Naive B cell (primary cell): ENCODE measurements at places on chromosomes 7 and 10. TPM values are rescaled to one million over a fixed set of nuclear protein-coding genes. Genes with fewer than 3 reads are reported as not detected.

DNA sequence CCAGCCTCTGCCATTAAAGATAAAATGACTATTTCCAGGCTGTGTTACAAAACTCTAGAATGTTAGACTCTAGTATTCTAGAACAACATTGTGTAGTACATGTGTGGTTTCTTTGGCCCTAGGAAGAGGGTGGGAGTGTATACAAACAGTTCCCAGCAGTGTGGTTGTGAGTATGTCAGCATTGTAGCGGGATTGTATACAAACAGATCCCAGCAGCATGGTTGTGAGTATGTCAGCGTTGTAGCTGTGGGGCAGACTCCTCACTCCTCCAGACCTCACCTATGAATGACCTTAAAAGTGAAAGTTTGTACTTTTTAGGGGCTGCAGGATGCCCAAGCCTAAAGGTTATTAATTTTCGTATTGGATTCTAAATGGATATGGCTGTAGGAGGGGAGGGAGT, 6.9 kb upstream of the ACSL5 start:
- no peak for DNase-seq

DNA sequence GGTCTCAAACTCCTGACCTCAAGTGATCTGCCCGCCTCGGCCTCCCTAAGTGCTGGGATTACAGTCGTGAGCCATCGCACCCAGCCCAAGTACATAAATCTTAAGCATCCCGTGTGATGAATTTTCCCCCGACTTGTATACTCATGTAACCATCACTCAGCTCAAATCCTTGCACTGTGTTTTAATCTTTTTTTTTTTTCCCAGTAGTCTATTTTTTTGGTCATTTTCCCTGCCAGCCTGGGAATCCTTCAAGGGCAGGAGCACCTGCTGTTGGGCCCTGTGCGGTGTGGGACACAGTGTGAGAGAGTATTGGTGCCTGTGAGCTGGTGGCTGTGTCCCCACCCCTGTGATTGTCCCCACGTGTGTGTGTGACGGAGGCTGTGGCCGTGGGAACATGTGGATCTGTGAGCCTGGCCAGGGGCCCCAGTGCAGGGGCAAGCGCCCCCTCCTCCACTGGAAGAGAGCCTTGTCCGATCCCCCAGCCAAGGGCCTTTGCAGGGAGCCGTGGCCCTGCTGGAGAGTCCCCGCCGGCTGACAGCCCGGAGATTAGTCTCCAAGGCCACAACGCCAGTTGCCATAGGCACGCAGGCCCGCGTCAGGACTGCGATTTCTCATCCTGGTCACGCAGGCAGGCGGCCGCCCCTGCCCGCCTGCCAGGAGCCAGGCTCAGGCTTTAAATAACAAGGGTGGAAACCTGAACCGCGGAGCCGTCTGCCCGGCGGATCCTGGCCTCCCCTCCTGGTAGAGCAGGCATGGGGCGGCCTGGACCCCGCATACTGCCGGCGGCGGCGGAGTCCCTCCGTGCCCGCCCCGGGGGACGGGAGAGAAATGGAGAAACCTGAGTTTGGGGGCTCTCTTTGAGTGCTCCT, 26.5 kb downstream of the GTF2IRD1 start:
- no peak for DNase-seq

GRCh38 chr10:70396140-70396539, 7.8 kb upstream of the EIF4EBP2 start:
- no peak for DNase-seq

DNA sequence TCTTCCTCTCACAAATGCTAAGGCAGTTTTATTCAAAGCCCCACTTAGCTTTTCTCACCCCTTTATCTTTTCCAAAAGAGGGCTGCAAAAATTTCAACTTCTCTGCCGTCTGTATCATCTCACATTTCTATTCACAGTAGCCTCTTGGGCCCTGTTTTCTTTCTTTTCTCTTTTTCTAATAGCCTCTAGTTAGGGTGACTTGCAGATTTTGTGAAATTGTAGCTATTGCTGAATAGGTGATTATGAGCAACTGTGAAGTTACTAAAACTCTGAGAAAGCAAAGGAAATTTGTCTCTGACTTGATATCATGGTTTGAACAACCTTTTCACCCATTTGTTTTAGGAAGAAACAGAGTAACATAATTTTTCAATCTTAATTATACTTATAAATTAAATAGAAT, 29.2 kb downstream of the EXOC4 start:
- DNase-seq, result no peak

- no peak for DNase-seq
These were observed 47.9 kb upstream of the STK17A start for GRCh38 chr7:43535031-43535451.

DNA sequence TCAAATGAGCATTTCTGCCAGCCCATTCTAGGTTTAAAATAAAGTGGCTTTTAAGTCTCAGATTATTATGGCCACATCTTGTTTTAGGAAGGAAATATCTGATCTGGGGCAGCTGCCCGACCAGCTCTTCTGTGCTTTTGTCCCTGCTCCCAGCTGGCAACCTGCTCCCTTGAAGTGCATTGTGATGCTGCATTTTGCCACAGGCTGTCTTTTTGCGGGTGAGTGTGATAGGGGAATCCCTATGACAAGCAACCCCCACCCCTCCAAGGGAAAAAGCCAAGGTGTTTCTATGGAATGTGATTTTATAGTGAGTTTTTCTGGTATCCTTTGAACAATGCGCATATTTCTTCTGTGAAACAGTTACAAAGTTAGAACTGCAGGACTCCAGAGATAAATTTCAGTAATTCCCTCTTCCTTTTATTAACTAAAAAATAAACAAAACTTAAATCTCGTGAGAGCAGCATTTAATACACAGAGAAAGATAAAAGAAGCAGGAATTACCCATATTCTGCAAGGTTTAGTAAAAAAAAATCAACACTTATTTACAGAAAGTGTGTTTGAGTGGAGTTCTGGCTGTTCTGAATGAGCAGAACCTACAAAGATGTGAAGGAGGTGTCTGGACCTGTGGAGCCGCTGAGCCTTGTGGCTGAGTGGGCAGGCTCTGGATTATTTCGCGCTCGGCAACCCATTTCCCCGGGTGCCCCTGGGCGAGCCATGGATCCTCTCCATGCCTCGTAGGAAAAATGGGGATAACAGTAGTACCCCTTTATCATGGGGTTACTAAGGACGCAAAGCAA, 10.1 kb upstream of the HPS1 start:
- DNase-seq, result no peak

GRCh38 chr7:24842029-24842428, 84.8 kb upstream of the GSDME start:
- no peak for DNase-seq

DNA sequence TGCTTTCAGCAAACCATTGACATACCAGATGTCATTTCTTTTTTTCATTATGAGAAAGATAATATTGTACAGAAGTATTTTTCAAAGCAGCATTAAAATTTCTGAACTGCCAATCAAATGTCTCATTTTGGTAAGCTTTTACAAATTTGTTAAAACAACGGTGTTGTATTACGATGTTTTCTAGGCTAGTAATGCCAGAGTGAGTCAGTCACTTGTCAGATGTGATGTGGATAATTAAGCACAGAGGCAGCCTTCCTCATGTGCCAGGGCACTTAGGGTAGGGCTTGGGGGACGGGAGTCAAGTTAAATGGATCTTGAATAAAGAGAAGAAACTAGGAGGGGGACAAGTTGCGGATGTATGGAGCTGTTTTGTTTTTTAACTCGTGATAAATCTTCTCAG, 10.1 kb downstream of the PSTK start:
- DNase-seq, result no peak

GRCh38 chr10:19904202-19904661, 88.0 kb downstream of the PLXDC2 start:
- no peak for DNase-seq

DNA sequence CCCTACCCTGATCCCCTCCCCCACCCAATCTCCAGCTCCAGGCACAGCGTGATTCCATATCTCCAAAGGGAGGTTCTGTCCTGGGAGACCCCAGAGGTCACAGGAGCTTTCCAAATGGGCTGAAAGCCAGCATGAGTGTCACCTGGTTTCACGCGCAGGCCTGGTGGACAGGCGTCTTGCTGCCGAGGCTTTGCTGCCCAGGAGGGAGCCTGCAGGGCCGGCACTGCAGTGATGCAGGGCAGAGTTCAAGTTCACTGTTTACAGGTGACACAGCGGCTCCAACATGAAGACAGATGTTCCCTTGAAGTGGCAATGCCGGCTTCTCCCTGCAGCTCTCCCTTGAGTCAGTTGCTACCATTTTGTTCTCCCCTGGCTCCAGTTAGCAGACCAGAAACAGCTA, 104.3 kb downstream of the TCERG1L start:
- DNase-seq, result no peak

DNA sequence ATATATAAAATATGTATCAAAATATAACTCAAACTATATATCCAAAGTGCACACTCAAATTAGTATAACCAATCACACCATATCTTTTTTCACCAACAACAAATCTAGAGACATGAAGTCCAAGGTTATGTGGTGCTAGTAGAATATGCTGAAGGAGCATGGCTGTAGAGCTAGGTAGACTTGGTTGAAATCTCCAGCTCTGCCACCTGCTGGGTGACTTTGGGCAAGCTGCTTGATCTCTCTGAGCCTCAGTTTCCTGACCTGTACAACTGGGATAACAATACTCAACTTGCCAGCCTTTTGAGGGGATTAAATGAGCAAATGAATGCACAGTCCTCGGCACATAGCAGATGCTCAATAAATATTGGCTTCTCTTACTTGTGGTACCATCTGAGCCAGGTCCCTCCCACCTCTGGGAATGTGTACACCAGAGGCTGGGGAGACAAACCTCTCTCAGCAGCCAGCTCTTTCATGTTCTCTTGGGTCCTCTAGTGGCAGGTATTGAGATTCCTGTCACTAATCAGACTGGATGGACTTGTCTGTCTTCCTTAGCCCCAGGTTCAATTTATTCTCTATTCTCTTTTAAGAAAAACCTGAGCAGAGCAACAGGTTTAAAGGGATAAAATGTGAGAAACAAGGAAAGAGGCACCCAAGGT, 94.3 kb upstream of the PDE1C start:
- no peak for DNase-seq

GRCh38 chr7:36440880-36441279, 51.2 kb downstream of the ANLN start:
- DNase-seq, result no peak

GRCh38 chr7:6165521-6166320, 106.7 kb downstream of the CYTH3 start:
- no peak for DNase-seq

GRCh38 chr10:75103881-75104686, 7.4 kb upstream of the SAMD8 start:
- DNase-seq, result no peak

DNA sequence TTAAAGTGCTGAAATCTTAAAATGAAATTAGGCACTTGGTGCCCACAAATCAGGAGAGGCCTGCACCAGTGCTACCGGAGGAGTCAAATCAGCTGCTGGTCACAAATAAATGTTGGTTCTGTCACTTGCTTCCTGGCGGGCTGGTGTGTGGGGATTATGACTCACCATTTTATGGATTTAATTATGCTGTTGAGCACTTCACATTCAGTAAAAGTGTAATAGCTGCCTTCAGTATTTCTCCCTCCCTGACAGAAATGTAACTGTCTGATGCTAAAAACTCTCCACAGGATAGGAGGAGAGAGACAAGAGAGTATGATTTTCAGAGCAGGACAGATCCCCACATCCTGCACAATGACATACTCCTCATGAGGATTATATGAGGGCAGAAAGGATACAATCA, 186.0 kb downstream of the JAZF1 start:
- no peak for DNase-seq

- no peak for DNase-seq
These were observed 95.5 kb downstream of the CCDC71L start for GRCh38 chr7:106565428-106565827.

GRCh38 chr7:1122832-1123501, 35.1 kb downstream of the GPER1 start:
- DNase-seq, result no peak

The COPG2 gene
- 1.7 TPM for polyA plus RNA-seq

The NPSR1 gene
- not detected for polyA plus RNA-seq

The SPDYE11 gene
- polyA plus RNA-seq, result not detected
